ENCODE measurements at places on chromosomes 1 and 21. TPM values are rescaled to one million over a fixed set of nuclear protein-coding genes. Genes with fewer than 3 reads are reported as not detected.

Gene TBX19
- total RNA-seq = 0.51 TPM

Gene DCAF6
- 28.2 TPM for total RNA-seq

Gene ACTN2
- total RNA-seq = 0.79 TPM

Gene ST6GALNAC3
- 1.4 TPM for total RNA-seq

Gene PTPRC
- not detected for total RNA-seq

Gene ZFYVE9
- 44.8 TPM for total RNA-seq

Gene TBX15
- not detected for total RNA-seq

Gene BARHL2
- not detected for total RNA-seq

GRCh38 chr1:30005972-30006619, 717.3 kb downstream of the MATN1 start:
- peak; percentile 82 for DNase-seq

- DNase-seq = no peak
These were observed 103.9 kb upstream of the EDN2 start for GRCh38 chr1:41588334-41588875.

DNA sequence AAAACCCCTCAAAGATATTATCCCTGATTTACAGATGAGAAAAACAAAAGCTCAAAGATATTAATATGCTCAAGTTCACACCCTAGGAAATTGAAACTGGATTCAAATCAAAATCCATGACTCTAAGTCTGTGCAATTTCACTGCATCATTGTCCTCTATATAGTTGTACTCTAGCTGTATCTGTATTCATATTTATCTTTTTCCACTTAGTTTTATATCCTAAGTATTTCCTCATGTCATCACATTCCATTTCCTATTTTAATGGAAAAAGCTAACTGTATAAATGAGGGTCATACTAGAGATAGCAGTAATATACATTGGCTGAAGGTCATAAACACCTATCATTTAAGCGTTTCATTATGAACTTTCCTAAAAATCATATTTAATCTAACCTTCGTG, 42.2 kb upstream of the RALGPS2 start:
- DNase-seq = no peak

- no peak for DNase-seq
These were observed 743 bp downstream of the GPR52 start for GRCh38 chr1:174448531-174448883.

DNA sequence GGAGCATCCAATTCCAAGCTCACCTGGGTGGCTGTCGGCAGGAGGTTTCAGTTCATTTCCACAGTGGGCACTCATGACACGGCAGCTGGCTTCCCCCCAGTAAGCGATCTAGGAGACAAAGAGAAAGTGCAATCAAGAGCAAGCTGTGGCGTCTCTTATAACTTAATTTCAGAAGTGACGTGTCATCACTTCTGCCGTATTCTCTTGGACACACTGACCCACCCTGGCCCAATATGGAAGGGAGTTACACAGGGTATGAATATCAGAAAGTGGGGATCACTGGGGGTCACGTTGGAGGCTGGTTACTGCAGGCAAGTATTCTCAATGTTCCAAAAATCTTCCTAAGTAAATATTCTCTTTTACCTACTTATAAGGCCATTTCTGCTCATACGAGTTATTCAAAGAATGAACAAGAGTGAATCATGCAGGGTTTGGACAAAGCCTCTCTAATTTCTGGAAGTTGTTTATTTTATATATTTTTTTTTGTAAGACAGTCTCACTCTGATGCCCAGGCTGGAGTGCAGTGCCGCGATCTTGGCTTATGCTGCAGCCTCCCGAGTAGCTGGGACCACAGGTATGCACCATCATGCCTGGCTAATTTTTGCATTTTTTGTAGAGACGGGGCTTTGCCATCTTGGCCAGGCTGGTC, 46.5 kb upstream of the GREM2 start:
- DNase-seq = no peak

DNA sequence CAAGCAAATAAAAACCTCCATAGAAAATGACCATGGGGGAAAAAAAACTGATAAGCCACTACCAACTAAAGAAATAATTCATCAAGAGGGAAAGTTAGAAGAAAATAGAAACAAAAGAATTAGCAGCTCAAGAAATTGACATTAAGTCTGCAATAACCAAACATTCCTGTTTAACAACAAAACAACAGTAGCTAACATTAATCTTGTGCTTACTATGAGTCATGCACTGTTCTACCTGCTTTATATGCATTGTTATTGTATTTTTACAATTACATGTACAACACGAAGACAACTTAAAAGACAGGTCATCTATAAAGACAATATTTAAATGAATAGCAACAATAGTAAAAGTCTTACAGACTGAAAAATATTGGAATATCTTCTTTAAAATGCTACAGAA, 34.4 kb upstream of the LRRC7 start:
- peak; percentile 71 for DNase-seq

DNA sequence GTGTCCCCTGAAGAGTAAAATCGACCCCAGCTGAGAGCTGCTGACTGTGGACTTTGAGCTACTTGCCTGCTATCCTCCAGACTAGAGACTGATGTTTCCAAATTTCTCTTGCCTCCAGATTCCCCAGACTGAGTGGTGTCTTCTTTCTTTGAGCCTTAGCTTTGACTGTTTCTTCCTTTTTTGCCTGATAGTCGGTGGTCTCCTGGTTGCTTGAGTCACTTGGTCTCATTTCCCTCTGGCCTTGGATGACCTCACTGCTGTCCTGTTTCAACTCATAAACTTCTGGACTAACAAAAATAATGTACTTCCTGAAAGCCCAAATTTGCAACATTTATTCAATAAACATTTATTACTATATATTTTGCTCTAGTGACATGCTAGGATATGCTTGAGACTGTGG, 52.9 kb upstream of the DIPK1A start:
- DNase-seq = no peak

DNA sequence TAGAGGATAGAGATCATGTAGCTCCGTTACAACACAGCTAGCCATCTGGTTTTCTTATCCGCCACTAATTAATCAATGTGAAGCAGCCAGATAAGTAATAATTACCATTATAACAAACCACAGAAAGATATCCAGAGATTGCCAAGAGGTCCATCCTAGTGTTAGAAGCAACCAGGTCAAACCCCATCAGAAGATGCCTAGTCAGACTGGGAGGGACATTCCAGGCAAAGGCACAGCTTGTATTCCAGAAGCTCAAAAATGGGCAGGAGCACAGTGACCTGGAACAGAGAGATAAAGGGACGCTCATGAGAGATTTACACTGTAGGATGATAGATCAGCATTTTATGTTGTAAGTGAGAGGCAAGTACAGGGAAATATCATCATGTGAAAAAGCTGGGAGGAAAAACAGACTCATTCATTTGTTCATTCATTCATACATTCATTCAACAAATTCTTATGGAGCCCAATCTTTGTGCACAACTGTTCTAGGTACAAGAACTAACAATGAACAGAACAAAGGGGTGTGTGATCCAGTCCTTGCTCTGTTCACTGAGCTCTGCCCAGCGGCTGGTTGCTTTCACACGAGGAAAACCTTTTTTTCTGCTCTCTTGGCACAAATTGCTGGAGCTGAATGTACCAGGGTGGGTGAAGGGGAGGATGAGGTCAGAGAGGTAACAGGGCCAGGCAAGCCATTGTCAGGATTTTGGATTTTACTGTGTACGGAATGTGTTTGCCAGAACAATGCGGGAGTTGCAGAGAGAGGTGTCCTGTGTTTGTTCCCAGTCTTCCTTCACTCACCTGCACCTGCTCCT, 240.8 kb upstream of the FGGY start:
- DNase-seq = no peak

DNA sequence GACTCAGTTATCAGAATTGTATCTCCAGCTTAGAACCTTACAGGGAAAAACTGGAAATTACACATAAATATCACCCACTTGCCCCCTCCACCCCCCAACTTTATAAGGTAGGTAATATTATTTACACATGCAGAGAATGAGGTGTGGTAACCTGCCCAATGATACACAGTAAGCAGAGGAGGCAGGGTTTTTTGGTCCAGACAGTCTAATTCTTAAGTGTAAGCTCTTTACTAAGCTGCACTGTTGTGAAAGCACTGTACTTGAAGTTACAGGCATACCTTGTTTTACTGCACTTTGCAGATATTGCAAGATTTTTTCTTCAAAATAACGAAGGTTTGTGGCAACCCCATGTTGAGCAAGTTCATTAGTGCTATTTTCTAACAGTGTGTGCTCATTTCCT, 24.8 kb upstream of the MYOCOS start:
- DNase-seq = no peak

- DNase-seq = no peak
These were observed 61.0 kb upstream of the FAM20B start for GRCh38 chr1:178964469-178965330.

DNA sequence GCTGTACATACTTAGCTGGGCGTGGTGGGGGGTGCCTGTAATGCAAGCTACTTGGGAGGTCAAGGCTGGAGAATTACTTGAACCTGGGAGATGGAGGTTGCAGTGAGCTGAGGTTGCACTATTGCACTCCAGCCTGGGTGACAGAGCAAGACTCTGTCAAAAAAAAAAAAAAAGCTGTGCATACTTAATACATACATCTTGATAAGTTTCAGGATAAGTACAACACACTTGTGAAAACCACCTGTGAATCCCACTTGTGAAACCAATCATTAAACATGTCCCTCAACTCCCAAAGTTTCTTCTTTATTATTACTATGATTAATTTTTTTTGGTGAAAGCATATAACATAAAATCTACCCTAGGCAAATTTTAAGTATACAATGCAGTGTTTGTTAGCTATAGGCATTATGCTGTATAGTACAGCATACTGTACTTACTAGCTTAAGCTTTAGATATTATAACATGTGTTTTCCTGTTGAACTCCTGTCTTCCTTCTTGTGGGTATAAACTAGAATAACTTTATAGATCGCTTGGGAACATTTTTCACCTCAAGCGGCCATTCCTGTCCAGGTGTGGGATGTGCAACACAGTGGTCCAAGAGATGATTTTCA, 41.4 kb downstream of the DISC1 start:
- no peak for DNase-seq

DNA sequence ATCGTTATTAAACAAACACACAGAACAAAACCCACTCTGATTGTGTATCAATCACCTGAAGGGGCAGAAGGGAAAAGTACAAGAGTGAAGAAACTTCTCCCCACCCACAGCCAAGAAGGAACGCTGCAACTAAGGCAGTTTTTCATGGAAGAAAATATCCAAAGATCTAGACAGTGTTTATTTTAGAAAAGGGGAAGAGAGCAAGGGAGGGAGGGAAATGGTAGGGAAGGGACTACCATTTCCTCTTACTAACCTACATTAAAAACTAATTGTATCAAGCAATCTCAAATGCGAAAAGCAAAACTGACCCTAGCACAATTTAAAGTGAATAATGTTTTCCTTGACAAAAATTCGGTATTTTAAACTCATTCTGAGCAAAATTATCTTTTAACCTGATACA, 3.5 kb downstream of the NRIP1 start:
- DNase-seq = no peak

DNA sequence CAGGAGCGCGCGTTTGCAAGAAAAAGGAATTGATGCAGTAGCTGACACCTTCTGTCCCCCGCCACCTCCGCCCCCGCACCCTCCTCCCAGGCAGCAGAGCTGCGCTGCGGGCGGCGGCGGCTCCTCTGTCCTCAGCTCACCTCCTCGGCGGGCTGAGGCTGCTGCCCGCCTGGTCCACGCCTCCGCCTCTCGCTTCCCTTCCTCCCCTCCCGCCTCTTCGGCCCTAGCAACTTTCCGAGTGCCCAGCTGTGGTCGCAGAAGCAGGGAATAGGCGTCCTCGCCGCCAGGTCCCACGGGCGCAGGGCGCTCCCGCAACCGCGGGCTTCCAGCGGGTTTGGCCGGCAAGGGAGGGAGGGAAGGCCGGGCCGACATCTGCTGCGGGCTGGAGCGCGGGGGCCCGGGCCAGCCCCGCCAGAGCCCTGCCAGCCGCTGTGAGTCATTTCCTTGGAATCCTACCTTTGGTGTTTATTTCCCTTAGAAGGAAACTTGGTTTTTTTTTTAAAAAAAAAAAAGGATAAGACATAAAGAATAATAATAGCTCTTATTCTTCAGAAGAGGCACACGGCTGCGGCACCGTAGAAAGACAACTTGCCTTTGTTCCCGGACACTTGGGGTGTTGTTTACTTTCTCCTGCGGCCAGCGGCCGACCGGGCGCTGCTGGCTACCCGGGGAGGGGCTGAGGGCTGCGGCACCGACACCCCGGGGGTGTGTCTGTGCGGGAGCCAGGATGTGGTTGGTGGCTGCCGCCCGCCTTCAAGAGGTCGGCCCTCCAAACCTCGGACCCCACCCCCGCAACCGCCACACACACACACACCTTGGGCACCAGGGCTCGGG, 1.1 kb downstream of the SERTAD4 start:
- DNase-seq = peak; percentile 64

DNA sequence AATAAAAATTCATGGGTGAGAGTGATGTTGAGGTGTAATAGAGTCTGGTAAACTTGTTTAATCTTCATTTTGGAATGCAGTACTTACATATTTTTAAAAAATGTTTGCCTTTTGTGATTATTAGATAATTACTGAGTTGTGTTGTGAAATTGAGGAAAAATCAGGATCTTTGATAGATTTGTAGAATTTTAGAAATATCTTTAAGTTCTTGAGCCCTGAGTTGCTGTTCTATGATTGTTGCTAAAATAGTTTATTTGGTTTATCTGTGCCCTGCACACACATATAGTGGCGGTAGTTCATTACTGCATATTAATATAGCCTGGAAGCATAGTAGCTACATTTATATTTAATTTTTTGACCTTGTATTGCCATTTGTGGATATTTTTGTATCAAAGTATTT, 1.6 kb downstream of the B3GALT2 start:
- DNase-seq = no peak
